ENCODE measurements at places on chromosomes 12 and 14.

DNA sequence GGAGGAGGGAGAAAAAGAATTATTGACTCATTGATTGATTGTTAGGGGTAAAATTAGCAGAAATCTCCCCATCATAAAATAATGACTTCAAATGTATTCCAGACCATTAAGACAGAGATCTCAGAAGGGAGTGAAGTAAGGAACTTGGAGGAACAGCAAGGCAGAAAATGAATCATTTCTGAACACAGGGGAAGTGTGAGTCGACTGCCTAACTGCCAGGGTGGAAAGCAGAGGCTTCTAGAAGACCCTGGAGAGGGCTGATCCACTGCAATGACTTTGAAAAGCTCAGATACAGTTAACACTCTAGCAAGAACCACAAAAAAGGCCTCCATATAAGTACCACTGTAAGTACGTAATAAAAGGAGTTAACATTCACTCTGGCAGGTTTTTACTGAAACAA, 9.7 kb downstream of the GLTP start:
- peak; percentile 27 for DNase-seq

DNA sequence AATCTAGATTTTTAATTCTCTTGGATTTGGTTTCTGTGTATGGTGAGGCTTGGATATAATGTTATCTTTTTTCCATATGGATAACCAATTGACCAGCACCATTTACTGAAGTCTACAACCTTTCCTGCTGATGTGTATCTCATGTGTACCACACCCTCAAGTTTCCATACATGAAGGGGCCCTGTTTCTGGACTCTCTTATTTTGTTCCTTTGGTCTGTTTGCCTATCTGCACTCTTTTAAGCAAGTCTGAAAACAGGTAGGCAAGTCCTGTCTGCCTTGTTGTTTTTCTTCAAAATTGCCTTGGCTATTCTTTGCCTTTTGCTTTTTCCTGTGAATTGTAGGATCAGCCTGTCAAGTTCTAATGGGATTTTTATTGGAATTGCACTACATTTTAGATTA, 44.6 kb downstream of the MAX start:
- DNase-seq, result no peak

GRCh38 chr12:31260840-31261239, 65.1 kb downstream of the SINHCAF start:
- DNase-seq, result no peak

GRCh38 chr12:14769466-14769968, 33.8 kb downstream of the WBP11 start:
- peak; percentile 31 for DNase-seq

GRCh38 chr14:80536456-80536855, 325.2 kb upstream of the DIO2 start:
- no peak for DNase-seq

DNA sequence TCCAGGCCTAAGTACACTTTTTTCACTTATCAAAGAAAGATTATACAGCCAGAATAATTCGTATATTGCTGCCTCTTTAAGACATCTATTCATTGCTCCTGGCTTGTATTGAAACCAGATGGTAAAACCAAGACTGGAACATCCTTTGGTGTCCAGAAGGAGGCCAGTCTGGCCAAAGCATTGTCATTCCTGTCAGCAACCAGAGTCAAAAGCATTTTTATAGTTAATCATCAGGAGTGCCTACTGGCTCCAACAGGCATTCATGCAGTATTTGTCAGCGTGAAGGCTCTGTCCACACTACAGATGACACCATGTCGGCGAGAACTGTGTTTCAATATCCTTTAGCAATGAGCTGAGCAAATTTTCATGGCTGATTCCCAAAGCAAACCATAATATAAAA, 118.0 kb upstream of the G2E3 start:
- DNase-seq, result no peak

DNA sequence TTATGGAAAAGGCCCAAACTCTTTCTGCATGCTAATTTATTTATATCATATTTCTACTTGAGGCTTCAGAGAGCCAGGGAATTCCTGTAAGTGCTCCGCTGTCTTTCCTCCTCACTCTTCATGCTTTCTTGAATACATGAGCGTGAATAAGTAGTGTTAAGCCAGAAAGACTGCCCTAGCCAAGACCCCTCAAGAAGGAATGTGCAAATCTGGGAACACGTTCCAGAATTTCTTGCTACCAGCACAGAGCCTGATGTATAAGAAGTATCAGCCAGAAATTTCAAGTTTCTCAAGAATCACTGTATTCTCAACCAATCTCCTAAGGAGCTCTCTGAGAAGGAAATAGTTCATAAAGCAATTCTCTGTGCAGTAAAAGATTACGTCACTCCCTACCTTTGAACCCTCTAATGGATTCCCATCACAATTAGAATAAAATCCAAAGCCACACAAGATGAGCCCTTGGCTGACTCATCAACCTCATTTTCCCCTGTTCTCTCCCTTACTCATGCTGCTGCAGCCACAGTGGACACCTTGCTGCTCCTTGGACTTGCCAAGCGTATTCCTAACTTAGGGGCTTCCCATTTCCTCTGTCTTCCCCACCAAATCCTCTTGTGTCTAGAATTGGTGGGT, 6.9 kb upstream of the TSPAN8 start:
- peak; percentile 21 for DNase-seq

DNA sequence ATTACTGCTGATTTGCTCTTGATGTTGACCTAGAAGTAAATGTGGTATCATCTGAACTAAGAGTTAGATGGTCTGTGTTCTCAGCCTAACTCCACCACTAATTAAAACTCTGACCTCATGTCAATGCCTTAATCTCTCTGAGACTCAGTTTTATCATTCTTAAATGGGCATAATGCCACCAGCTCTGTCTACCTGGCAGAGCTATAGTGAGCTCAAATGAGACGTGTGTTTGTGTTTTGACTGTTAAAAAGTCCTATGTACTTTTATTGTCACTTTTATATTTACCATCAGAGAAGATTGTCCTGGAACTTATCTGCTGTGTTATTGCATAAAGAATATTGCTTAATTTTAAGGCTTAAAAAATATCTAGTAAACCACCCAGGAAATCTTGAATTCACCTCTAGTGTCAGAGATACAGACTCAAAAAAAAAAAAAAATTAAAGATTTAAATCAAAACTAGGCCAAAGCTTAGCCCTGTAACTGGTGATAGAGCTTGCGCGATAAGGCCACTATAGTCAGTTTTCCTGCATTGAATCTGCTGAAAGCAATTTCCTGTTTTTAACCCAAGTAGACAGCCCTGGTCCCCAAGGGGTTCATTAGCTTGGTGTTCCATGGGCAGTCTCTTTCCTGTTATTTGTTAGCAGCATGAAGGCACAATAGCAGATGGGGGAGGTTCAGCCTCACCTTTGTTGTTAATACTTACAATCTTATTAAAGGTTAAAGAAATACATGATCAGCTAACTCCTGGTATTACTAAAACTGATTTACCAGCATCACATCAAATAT, 261.8 kb downstream of the ATP23 start:
- no peak for DNase-seq

- DNase-seq, result peak; percentile 62
Observed at GRCh38 chr14:25116607-25117006, 66.7 kb upstream of the STXBP6 start.

- peak; percentile 54 for DNase-seq
Observed at GRCh38 chr14:65478596-65478995, 66.1 kb downstream of the FUT8 start.

DNA sequence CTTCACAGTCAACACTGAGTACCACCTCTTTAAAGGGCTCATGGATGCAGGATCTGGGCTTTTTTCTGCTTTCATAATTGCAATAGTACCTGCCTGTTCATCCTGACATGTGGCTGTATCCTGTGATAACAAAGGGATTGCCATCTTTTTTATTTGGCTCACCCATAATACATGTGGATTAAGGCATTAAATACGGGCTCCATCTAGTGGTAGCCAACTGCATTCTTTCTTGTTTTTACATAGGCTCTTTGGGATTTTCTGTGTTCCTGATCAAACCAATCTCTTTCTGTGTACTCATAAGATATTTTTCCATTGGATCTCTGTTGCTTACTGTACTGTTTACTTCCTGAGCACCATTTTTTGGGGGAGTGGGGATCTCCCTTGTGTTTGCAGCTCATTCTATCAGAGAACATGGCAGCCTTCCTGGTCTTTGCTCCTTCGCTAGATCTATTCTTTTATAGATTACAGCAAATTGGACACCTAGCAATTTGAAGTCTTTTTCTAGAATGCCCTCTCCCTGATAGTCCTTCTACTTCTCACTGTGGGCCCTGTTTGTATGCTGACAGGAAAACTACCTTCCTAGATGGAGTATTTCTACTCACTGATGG, 723.4 kb upstream of the MDGA2 start:
- peak; percentile 55 for DNase-seq

DNA sequence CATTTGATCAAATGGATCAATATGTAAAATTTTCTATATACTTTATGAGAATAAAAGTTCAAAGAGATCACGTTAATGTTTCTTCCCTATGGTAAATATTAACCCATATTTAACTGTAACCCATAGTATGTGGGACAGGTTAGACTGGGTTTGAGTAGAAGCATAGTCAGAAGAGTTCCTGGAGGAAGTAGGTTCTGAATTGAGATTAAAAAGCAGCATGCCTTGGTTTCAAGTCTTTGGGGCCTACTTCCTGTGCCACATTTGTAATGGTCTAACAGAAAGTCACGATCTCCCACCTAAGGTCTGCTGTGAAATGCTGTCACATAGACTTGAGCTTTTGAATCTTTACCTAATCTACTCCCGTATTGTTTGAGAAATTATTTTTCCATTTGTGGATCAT, 63.8 kb downstream of the FIGNL2 start:
- DNase-seq, result no peak

- no peak for DNase-seq
Observed at GRCh38 chr12:42785944-42786343, 196.4 kb upstream of the PRICKLE1 start.

DNA sequence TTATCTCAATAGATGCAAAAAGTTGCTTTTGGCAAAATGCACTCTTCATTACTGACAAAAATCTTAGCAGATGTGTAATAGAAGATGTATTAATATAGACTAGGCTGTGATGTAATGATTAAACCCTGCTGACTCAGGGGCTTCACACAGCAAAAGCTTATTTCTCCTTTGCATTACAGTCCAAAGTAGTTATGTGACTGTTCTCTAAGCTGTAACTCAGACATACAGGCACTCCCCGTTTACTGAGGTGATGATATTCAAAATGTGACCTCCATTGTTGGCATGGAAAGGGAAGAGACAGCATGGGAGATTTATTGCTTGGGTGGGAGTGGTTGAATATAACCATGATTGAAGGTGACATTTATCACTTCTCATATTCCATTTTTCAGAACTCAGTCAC, 331.5 kb downstream of the SNAPC1 start:
- no peak for DNase-seq

DNA sequence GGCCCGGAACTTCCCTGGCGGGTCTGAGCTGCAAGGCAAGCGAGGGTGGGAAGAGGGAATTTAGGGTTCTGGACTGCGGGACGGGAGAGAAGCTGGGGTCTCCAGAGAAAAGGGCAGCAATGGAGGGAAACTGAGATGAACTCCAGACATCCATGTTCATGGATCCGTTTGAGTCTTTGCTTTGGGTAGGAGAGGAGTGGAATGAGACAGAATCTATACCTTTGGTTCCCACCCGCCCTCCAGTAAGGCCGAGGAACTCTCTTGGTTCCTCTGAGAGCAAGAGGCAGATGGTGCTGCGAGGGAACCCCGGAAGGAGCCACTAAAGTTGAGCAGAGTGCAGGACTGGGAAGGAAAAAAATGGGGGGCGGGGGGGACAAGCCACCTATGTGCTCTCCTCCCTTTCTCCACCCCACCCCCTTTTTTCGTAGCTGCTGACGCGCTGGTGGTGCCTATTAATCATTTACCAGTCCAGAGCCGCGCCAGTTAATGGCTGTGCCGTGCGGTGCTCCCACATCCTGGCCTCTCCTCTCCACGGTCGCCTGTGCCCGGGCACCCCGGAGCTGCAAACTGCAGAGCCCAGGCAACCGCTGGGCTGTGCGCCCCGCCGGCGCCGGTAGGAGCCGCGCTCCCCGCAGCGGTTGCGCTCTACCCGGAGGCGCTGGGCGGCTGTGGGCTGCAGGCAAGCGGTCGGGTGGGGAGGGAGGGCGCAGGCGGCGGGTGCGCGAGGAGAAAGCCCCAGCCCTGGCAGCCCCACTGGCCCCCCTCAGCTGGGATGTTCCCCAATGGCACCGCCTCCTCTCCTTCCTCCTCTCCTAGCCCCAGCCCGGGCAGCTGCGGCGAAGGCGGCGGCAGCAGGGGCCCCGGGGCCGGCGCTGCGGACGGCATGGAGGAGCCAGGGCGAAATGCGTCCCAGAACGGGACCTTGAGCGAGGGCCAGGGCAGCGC, 1.2 kb downstream of the SSTR1 start:
- peak; percentile 61 for DNase-seq

DNA sequence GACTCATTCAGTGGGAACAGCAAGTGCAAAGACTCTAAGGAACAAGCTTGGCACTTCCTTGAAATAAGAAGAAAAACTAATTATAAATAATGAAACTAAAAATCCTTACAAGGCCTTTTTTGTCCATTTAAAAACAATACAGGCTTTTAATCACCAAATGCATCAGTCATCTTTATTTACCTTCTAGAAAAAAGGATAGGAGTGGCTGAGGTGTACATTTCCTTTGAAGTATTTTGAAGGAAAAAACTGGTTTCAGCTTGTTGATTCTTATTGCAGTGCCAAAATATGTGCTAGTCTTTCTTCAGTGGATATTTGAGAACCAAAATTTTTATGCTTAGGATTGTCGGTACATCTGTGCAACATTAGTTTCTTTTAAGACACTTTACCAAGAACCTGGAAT, 29.8 kb downstream of the MED21 start:
- no peak for DNase-seq

- DNase-seq, result no peak
Observed at GRCh38 chr12:96255077-96255476, 60.9 kb downstream of the ELK3 start.

- no peak for DNase-seq
Observed at GRCh38 chr12:85796001-85796400, 40.2 kb downstream of the RASSF9 start.

GRCh38 chr12:109387425-109388166, 39.9 kb downstream of the MYO1H start:
- peak; percentile 18 for DNase-seq

DNA sequence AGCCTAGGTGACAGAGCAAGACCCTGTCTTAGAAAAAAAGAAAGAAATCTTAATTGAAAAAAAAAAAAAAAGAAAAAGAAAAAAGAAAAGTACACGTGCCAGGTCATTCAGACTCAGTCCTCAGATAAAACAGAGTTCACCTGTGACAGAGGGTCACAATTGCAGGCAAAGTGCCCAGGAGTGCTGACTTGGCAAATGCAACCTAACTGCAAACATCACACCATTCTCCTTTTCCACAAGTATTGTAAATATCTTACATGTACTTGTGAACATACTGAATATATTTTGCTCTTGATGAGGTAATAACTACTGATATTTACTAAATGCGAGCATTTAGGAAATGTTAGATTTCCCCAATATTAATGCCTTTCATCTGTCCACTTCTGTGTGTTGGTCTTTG, 9.0 kb upstream of the COL2A1 start:
- DNase-seq, result no peak
